ENCODE measurements at places on chromosomes 16 and 17. TPM values are rescaled to one million over a fixed set of nuclear protein-coding genes. Genes with fewer than 3 reads are reported as not detected.

The KRTAP4-4 gene
- not detected for total RNA-seq

The G6PC1 gene
- not detected for total RNA-seq

The CALB2 gene
- total RNA-seq = not detected

The DRC3 gene
- total RNA-seq = not detected

The CDRT15L2 gene
- not detected for total RNA-seq

The GLP2R gene
- total RNA-seq = not detected

The MYH8 gene
- not detected for total RNA-seq

The RNF43 gene
- 0.23 TPM for total RNA-seq

The VAT1L gene
- total RNA-seq = not detected

The TBC1D3C gene
- not detected for total RNA-seq

The TMC8 gene
- total RNA-seq = 251 TPM

The TP53TG3C gene
- total RNA-seq = not detected

The TNFRSF17 gene
- not detected for total RNA-seq

The ABCA3 gene
- total RNA-seq = 10.9 TPM

The KRT39 gene
- total RNA-seq = not detected

The SNAI3 gene
- 5.6 TPM for total RNA-seq

The COL1A1 gene
- total RNA-seq = 1.6 TPM

The SULT1A2 gene
- not detected for total RNA-seq

The KCNH4 gene
- total RNA-seq = 0.56 TPM

The ST6GALNAC2 gene
- not detected for total RNA-seq

The RGS11 gene
- not detected for total RNA-seq

The MRC2 gene
- 4.7 TPM for total RNA-seq

The UBE2O gene
- 34.7 TPM for total RNA-seq

The NLRC3 gene
- 116 TPM for total RNA-seq

The ATP2C2 gene
- total RNA-seq = not detected

The SPAG7 gene
- 60.5 TPM for total RNA-seq

The GPR139 gene
- not detected for total RNA-seq

The NPIPB9 gene
- 2.0 TPM for total RNA-seq

The ZNF771 gene
- total RNA-seq = 5.4 TPM

The DBNDD1 gene
- total RNA-seq = not detected

The CMTM2 gene
- 1.1 TPM for total RNA-seq

The SCIMP gene
- total RNA-seq = not detected

The TEX14 gene
- 0.28 TPM for total RNA-seq

The TMEM114 gene
- total RNA-seq = not detected

The DNASE1L2 gene
- total RNA-seq = 1.5 TPM

The ZP2 gene
- not detected for total RNA-seq

The PYY gene
- not detected for total RNA-seq

The SSTR5 gene
- total RNA-seq = not detected

The DPEP2 gene
- 4.7 TPM for total RNA-seq

The DNAAF1 gene
- not detected for total RNA-seq

The CD300LB gene
- not detected for total RNA-seq

The GSG1L2 gene
- total RNA-seq = not detected

The HOXB3 gene
- 12.9 TPM for total RNA-seq

The TP53TG3 gene
- not detected for total RNA-seq

The CACNG5 gene
- not detected for total RNA-seq

The CCL1 gene
- 0.73 TPM for total RNA-seq

The SKAP1 gene
- 91.4 TPM for total RNA-seq

The HBZ gene
- not detected for total RNA-seq

The TMEM204 gene
- total RNA-seq = 37.1 TPM

The SLC5A10 gene
- total RNA-seq = not detected

The PABPN1L gene
- not detected for total RNA-seq

All from activated CD8-positive, alpha-beta memory T cell treated with anti-CD3 and anti-CD28 coated beads, Interleukin-2, amount 10 ng/mL, durations not matched to agents 7 days and 5 days (primary cell).